Smooth muscle cell of bladder (primary cell): ENCODE measurements at places on chromosomes 11 and 22. TPM values are rescaled to one million over a fixed set of nuclear protein-coding genes. Genes with fewer than 3 reads are reported as not detected.

Gene B3GAT1
- 0.09 TPM in 1 of 2 replicates, not detected in the other for total RNA-seq

Gene APOA1
- 1.4 TPM in 1 of 2 replicates, not detected in the other for total RNA-seq

Gene ENTHD1
- not detected in 2 replicates for total RNA-seq

Gene APOA5
- not detected in 2 replicates for total RNA-seq

Gene MYEOV
- 0.74 and 1.00 TPM in 2 replicates for total RNA-seq

Gene MS4A4A
- total RNA-seq, result not detected in 2 replicates

Gene F2
- total RNA-seq, result 0.14 and 0.18 TPM in 2 replicates

Gene HORMAD2
- under 0.01 TPM in 1 of 2 replicates, not detected in the other for total RNA-seq

Gene OR51B4
- not detected in 2 replicates for total RNA-seq

Gene GLYATL2
- 0.65 and 0.71 TPM in 2 replicates for total RNA-seq

Gene SLCO2B1
- 0.28 and 0.65 TPM in 2 replicates for total RNA-seq

Gene CYP2D6
- 0.14 and 1.6 TPM in 2 replicates for total RNA-seq

Gene NAALAD2
- 0.14 and 0.28 TPM in 2 replicates for total RNA-seq

Gene FAR1
- 37.8 and 43.5 TPM in 2 replicates for total RNA-seq

Gene OR5D16
- not detected in 2 replicates for total RNA-seq

Gene DERL3
- total RNA-seq, result 0.14 and 0.37 TPM in 2 replicates

Gene OR52I2
- not detected in 2 replicates for total RNA-seq

Gene CTSW
- not detected in 2 replicates for total RNA-seq

Gene PGA4
- total RNA-seq, result not detected in 2 replicates

Gene RIMBP3C
- 0.14 and 0.18 TPM in 2 replicates for total RNA-seq

Gene PKNOX2
- 0.92 and 1.4 TPM in 2 replicates for total RNA-seq

Gene FDXACB1
- 1.3 and 1.8 TPM in 2 replicates for total RNA-seq

Gene DBX1
- not detected in 2 replicates for total RNA-seq

Gene PRDM11
- total RNA-seq, result 3.4 and 4.0 TPM in 2 replicates

Gene POU2AF3
- 0.14 TPM in 1 of 2 replicates, not detected in the other for total RNA-seq

Gene SVIP
- total RNA-seq, result 1.7 and 1.8 TPM in 2 replicates

Gene GNAZ
- 3.4 and 3.7 TPM in 2 replicates for total RNA-seq

Gene OR8D4
- not detected in 2 replicates for total RNA-seq

Gene OR5P2
- total RNA-seq, result not detected in 2 replicates

Gene C22orf15
- 3.0 and 4.3 TPM in 2 replicates for total RNA-seq

Gene LDHAL6A
- total RNA-seq, result not detected in 2 replicates

Gene TRIM49B
- not detected in 2 replicates for total RNA-seq

Gene OR4A15
- total RNA-seq, result not detected in 2 replicates

Gene SCUBE2
- 1.7 and 4.4 TPM in 2 replicates for total RNA-seq

Gene BSCL2
- 58.3 and 73.6 TPM in 2 replicates for total RNA-seq

Gene RASSF10
- total RNA-seq, result not detected in 2 replicates

Gene SLC22A6
- not detected in 2 replicates for total RNA-seq

Gene CDON
- total RNA-seq, result 8.8 and 16.9 TPM in 2 replicates

Gene CABP7
- not detected in 2 replicates for total RNA-seq

Gene IL17REL
- under 0.01 TPM in 1 of 2 replicates, not detected in the other for total RNA-seq

Gene PDGFD
- 33.5 and 49.4 TPM in 2 replicates for total RNA-seq

Gene DEFB131B
- total RNA-seq, result not detected in 2 replicates
